ENCODE measurements at places on chromosomes 5 and 9.

DNA sequence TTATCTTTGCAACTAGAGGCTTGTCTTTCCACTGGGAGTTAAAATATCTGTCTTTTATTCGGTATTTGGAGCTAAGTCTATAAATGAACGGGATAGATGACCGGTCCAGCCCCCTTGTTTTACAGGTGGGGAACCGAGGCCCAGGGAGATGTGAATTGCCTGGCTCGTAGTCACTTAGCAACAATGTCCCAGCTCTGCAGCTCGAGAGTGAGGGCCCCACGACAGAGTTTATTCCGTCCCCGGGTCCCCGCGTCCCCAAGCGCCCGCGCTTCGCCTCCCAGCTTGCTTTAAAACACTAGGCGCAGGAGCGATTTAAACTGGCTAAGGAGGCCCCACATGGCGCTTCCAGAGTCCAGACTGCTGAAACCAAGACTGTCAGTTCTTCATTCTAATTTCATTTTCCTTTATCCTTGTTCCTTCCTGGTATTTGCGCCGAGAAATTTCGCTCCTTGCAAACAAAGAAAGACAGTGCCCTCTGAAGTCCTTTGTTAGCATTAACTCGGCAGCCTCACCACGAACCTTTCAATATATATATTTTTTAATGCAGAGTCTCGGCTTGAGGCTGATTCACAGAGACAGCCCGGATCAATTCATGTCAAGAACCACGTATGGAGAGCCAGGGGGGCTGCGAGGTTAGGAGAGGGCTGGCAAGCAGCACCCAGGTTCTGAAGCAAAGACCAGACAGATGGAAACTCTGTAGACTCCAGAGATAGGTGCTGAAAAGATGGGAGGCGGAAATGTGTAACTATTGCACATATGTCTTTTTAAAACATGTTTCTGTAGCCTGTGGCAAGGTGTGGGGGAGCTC lies 1.4 kb upstream of the ENC1 start:
- DNase-seq, result peak; percentile 82

- no peak for DNase-seq
These were observed 250.3 kb downstream of the ASTN2 start for GRCh38 chr9:117164512-117164911.

GRCh38 chr5:1103505-1104326 lies 8.1 kb downstream of the SLC12A7 start:
- DNase-seq, result no peak

GRCh38 chr9:127943731-127944144 lies 6.1 kb upstream of the DPM2 start:
- DNase-seq, result peak; percentile 75

GRCh38 chr5:172798422-172799215 lies 27.6 kb upstream of the DUSP1 start:
- DNase-seq, result peak; percentile 94

DNA sequence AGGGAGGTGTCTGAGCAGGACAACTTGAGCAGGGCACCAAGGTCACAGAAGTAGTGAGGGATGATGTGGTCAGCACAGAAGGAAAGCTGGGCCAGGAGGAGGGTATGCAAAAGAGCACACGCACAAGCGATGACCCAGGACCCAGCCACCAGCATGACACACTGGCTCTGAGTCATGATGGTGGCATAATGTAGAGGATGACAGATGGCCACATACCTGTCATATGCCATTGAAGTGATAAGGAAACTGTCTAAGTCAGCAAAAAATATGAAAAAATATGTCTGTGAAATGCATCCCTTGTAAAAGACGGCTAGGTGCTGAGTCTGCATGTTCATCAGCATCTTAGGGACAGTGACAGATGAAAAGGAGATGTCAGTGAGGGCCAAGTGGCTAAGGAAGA lies 380 bp downstream of the OR1J1 start:
- no peak for DNase-seq

- no peak for DNase-seq
These were observed 18.7 kb upstream of the PIK3R1 start for GRCh38 chr5:68196876-68197275.

DNA sequence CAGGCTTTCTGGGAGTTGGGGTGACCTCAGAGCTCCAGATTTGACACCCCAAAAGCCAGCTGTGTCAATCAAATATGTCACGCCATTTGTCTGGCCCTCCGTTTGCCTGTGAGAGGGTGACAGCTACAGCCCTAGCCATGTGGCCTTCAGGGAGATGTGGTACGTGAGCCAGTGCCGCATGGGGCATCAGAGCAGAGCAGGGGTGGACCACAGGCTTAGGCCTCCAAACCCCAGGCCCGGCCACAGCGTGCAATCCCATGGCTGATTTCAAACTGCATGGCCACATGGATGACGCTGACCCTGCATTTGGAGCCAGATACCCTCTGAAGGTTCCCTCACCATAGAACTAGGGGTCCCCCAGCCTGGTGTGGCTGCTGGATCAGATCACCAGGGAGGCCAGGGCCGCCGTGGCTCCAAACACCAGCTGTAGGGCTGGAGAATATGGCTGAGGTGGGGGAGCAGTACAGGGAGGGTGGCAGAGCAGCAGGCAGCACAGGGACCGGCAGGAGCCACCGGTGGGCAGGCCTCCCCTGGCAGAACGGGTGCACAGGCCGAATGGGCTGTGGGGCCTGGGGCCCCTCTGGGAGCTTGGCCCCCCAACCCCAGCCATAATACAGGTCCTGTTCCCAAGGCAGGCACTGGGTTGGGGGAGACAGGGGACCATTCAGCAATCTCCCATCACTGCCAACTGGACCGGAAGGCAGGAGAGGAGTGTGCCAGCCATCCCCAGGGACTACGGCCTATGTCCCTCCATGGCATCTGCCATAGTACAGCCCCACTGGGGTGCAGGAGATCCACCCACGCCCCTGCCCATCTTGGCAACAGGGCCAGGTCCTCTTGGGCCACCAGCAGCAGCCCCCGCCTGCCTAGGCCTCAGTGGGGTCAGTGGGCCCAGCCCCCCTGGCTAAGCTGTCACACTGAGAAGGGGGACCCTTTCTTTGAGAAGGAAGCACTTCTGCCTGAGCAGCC lies 1.5 kb downstream of the SAPCD2 start:
- no peak for DNase-seq

- DNase-seq, result peak; percentile 2
These were observed 2.0 kb downstream of the GABBR2 start for GRCh38 chr9:98706651-98707165.

- peak; percentile 42 for DNase-seq
These were observed 14.2 kb upstream of the LVRN start for GRCh38 chr5:115948091-115948534.

DNA sequence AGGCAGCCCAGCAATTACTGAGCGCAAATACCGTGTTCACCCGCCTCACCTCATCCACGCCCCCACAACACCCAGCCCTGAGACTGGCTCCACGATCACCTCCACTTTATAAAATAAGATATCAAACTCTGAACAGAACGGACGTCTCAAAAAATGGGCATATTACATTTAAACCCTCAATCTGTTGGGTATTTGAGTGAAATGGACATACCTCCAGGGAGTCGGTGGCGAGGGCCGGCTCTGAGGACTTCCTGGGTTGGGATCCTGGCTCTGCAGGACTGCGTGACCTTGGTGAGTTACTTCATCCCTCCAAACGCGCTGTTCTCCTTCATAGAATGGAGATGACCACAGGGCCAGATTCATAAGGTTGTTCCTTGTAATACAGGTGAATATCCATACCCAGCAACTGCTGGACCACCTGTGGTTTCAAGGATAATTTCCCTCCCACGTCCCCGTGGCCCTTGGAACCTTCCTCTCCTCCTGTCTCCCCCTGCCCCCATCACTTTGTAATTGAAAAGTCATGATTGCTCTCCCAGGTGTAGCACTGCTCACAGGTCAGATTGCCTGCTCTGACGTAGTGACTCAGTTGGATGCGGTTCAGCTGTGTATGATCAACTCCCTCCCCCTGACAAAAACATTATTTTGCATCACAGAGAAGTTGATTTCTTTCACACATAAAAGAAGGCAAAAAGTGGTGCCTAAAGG lies 135.6 kb downstream of the KCNIP1 start:
- DNase-seq, result no peak

- DNase-seq, result no peak
These were observed 494 bp downstream of the CERT1 start for GRCh38 chr5:75510836-75511434.

GRCh38 chr9:7592321-7593316 lies 207.0 kb downstream of the DMAC1 start:
- DNase-seq, result no peak

DNA sequence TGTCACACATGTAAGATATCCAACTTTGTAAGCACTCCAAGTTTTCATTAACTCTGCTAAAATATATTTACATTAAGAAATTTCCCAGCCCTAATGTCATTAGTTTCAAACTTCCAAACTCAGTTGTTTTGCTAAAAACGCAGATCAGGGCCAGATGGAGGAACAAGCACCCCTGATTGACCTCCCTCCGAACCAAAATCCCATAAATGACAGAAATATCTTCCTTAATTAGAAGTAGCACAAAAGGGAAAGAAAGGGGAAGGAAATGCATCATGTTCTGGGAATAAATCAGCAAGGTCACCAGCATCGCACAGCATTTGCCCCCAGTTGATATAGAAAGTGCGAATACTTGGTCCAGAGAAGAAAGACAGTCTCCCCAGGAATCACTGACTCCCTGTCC lies 61.4 kb upstream of the RUFY1 start:
- peak; percentile 3 for DNase-seq

GRCh38 chr5:113017881-113018635 lies 41.5 kb downstream of the DCP2 start:
- DNase-seq, result no peak

GRCh38 chr5:54438620-54439389 lies 16.7 kb upstream of the HSPB3 start:
- DNase-seq, result no peak

DNA sequence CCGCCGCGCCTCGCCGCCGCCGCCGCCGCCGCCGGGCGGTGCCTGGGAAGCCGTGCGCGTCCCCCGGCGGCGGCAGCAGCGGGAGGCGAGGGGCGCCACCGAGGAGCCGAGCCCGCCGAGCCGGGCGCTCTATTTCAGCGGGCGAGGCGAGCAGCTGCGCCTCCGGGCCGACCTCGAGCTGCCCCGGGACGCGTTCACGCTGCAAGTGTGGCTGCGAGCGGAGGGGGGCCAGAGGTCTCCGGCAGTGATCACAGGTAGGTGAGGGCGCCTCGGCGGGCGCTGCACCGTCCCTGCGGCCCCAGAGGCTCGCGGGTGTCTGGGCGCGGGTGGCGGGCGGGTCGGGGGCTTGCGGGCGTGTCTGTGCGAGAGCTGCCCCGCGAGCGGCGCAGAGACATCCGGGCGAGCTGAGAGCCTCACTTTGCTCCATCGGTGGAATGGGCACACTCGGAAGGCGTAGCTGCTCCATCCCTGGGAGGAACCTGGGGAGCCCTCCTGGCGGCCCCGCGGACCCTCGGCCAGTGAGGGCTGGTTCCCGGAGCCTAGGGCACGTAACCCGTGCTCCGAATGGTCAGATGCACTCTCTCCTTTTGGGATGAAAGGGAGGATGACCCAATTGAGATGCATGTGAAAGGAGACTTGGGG lies 864 bp downstream of the PAPPA start:
- no peak for DNase-seq

DNA sequence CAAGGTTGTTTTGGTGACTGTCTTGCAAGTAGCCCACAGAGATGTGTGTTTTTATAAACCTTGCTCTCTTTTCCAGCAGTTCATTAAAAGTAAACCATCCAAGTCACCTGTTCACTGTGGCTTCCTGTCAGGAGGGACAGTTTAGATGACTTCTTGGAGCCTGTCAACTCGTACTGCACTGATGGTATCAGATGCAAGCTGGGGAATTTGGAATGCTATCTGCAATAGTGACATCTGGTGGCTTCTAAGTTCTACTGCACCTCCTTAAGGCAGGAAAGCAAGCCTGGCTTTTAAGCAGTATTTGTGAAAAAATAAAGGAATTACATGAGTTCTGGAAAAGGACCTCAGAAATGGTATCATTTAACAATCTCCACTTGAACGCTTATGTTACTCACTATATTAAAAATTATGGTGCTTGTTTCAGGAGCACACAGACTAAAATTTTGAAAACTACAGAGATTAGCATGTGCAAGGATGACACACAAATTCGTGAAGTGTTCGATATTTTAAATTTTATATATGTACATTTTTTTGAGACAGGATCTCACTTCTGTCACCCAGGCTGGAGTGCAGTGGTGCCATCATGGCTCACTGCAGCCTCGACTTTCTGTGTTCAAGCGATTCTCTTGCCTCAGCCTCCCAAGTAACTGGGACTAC lies 164.0 kb downstream of the TTC39B start:
- DNase-seq, result peak; percentile 67

DNA sequence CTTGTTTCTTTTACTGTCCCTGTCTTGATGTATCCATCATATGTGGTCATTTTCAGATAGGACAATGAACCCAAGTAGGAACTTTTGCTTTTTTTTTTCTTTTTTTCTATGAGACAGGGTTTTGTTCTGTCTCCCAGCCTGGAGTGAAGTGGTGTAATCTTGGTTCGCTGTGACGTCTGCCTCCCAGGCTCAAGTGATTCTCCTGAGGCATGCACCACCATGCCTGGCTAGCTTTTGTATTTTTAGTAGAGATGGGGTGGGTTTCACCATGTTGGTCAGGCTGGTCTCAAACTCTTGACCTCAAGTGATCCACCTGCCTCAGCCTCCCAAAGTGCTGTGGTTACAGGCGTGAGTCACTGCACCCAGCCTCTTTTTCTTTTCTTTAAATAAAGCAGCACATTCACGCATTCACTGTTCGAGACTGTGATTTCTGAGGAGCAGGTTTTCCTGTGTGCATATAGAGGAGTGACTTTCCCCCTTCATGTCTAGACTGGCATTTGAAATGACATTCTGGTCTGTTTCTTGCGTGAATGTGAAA lies 448.5 kb downstream of the KDM4C start:
- DNase-seq, result no peak

DNA sequence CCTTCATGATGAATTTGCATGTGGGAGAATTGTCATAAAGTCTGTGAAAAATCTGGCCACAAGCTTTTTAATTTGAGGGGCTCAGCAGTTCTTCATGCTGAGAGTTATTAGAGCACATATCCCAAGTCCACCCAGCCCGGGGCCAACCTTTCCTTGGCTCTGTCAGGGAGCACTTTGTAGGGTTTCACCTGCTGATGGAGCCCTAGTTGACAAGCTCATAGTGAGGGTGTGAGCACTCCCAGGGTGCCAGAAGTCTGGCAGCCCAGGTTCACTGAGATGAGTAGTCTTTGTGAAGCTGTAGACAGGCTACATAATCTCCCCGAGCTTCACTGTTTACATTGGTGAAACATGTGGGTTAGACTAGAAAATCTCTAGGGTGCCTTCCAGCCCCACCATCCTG lies 97.2 kb upstream of the NREP start:
- DNase-seq, result peak; percentile 43

GRCh38 chr5:163614787-163615186 lies 109.4 kb downstream of the MAT2B start:
- DNase-seq, result peak; percentile 82

DNA sequence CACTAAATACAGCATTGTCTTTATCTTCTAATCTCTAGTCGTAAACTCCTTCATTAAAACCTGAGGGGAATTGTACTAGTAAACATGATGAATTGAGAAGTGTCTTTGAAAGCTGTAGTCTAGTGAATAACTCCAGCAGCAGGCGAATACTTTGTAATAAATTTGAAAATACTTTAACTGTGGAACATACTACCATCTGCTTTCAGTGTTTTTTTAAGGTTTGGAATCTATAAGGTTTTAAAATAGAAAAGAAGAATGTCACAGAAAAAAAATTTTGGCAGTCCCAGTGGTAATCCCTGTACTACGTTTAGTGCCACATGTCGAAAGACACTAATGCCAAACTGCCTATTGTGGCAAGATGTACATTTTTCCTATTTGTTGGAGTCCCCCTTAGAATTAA lies 379.0 kb upstream of the NUDT12 start:
- DNase-seq, result no peak

Measured in fibroblast of villous mesenchyme (primary cell).